ENCODE measurements at places on chromosomes 1 and 21.

DNA sequence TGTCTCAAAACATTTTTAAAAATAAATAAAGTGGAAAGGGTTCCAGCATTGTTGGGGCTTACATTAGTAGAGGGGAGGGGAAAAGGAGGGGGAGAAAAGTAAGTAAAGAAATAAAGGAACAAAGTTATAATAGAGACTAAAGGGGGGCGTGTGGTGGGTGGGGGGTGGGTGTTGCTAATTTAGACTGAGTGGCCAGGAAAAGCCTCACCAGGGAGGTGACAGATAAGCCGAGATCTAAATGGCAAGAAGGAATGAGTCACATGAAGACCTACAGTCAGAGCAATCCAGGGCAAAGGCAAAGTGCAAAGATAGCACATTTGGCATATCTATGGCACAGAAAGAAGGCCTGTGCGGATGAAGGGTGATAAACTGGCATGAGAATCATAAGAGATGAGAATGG, 7.5 kb downstream of the MPL start:
- no peak for DNase-seq

GRCh38 chr1:223222377-223222776, 79.3 kb upstream of the TLR5 start:
- DNase-seq: no peak

DNA sequence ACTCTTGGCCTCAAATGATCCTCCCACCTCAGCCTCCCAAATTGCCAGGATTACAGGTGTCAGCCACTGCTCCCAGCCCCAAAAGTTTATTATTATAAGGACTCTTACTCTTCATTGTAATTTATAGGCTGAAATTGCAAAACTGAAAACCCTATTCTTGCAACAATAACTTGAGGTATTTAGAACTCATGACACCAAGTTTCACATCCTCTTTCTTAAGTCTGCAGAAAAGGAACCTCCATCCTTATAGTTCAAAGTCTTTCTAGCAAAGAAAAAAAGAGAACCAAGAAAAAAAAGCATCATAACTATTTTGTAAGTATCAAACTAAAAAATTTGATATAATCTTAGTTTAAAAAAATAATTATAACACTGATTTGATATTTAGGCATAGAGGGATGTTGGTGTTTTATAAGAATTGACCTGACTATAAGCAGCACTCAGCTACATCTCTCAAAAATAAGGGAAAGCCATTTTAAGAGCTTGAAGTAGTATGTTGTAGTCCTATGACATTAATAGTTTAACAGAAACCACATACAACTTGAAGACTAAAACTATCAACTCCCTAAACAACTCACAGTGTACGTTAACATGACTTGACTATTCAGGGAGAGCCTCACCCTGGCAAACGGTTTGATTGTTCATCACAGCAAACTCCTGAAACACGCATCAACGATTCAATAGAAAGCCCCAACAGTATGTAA, 122.4 kb downstream of the AKT3 start:
- no peak for DNase-seq

DNA sequence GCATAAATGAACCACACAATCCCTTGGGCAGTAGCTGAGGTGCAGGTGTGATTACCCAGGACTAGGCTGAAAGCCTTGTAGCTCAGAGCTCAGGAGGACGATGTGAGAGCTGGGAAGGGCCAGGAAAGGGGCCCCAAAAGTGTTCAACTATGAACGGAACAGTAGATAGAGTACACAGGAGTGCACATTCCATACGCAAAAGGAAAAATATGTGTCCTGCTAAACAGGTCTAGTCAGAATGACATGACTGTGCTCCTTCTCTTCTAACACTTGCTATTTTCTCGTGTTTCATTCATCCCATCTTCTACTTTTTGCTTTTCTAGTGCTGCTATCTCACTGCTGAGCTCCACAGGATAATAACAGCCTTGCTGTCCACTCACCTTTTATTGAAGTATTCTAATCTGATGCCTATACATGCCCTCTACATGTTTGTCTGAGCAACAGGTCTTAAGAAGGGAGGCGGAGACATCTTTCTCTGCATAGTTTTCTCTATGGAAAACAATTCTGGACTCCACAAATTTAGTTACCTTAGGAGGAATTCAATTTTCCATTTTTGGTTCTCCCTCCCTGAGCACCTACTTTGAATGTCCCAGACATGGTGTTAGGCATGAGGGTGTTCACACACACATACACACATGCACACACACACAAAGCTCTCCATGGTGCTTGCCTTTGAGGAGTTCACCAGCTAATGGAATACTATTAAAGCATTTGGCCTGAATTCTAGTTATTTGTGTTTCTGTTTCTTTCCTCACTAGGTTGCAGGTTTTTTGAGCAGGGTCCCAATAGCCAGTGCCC, 3.4 kb downstream of the S100A10 start:
- DNase-seq: no peak

GRCh38 chr1:1461721-1462317, 9.7 kb upstream of the ATAD3B start:
- no peak for DNase-seq

Measured in stimulated activated CD4-positive, alpha-beta T cell treated with anti-CD3 and anti-CD28 coated beads, Interleukin-15, amount 100 ng/mL, for 1 hour (primary cell).